Activated CD4-positive, alpha-beta T cell treated with anti-CD3 and anti-CD28 coated beads, Interleukin-2, amount 50 U/mL, for 4 hours (primary cell): ENCODE measurements at places on chromosomes 11 and 22.

- no peak for DNase-seq
Measured at GRCh38 chr11:16469968-16470367, 113.6 kb upstream of the SOX6 start.

- DNase-seq = no peak
Measured at GRCh38 chr22:17101475-17102296, 16.9 kb downstream of the IL17RA start.

- DNase-seq = no peak
Measured at GRCh38 chr22:30348404-30348803, 8.3 kb downstream of the SF3A1 start.

DNA sequence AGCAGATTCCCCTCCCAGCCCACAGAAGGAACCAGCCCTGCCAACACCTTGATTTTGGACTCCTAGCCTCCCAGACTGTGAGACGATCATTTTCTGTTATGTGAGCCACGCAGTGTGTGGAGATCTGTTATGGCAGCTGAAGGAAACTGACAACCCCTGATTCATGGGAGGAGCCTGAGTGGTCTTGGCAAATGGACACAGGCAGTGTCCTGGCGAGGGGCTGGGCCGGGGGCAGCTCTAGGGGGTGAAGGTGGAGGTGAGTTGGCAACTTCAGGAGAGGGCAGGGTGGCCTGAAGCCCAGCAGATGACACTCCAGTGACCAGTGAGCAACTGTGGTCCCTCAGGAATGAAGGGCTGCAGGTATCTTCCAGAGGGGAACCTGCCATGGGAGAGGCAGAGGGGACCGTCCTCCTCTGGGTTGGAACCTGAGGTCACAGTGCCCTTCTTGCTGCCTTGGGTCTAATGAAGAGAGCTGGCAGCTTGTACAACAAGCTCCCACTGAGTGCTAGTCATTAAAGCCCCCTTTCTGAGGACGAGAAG, 82.7 kb downstream of the CSNK2A3 start:
- DNase-seq = no peak

DNA sequence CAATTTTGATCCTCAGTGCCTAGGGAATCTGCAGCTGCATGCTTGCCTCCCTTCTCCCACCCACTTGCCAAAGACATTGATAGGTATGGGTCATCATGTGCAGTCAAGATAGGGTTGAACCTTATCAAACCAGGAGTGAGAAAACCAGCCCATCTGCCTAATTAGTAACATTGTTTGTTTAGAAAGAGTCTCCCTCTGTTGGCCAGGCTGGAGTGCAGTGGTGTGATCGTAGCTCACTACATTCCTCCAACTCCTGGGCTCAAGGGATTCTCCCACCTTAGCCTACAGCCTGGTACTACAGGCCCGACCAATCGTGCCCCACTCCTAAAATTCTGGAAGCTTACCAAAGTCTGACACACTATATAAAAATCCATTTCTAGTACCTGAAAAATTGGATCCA, 4.6 kb downstream of the C11orf71 start:
- DNase-seq = no peak

- no peak for DNase-seq
Measured at GRCh38 chr11:113449743-113450142, 25.5 kb downstream of the DRD2 start.
